ENCODE measurements at places on chromosomes 5 and 9. TPM values are rescaled to one million over a fixed set of nuclear protein-coding genes. Genes with fewer than 3 reads are reported as not detected.

The IGIP gene
- total RNA-seq, result 2.1 TPM

The ARHGEF37 gene
- 2.4 TPM for total RNA-seq

The PCDHB5 gene
- total RNA-seq, result 29.4 TPM

The TRPM6 gene
- 0.20 TPM for total RNA-seq

The MED27 gene
- total RNA-seq, result 25.1 TPM
